ENCODE measurements at places on chromosomes 3 and 15.
A peak's percentile ranks its signal among the peaks of the same experiment; 100 is the strongest.

DNA sequence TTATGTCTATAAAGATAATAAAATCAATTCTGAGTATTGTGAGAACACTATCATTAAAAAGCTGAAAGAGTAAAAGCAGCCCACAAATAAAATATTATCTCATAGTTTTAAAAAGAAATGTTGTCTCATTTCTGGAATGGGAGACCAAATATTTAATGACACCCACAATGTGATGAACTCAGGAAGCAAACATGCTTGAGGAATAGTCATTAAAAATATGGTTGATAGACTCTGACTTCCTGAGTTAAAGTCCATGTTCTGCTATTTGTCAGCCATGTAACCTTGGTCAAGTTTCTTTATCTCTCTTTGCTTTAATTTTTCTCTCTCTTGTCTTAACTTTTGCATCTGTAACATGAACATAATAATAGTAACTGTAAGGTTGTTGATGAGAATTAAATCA lies 35.5 kb upstream of the CHMP2B start:
- no peak for DNase-seq

DNA sequence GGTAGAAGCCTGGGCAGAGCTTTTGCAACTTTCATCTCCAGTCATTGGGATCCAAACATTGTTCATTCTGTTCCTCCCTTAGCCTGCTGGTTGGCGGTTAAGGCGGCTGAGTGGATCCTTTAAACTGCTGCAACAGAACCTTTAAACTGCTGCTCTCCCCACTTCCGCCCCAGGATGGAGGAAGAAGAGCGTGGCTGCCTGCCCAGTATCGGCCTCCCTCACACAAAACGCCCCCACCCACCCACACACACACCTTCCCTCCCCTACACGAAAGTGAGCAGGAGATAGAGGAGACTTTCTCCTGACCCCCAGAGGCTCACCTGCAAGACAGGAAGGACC lies 460 bp upstream of the ZMAT3 start:
- DNase-seq, result peak; percentile 47

DNA sequence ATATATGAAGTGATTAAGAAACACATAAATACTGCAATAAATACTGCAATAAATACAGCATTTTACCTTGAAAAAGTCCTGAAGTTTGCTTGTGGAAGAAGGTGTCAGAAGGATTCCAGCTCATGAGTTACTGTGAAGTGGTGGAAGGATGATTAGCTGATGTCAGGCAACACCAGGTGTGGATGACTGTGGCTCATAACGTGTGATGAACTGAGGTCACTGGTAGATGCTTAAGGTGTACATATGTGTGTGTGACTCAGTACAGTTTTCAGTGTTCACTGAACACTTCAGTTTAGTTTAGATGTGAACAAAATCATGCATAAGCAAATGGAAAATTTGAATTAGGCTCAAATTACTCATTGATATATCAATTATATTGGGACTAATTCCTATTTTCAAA lies 1045.0 kb downstream of the NTRK3 start:
- DNase-seq, result no peak

- DNase-seq, result no peak
Observed at GRCh38 chr3:14509796-14510100, 30.4 kb downstream of the GRIP2 start.

DNA sequence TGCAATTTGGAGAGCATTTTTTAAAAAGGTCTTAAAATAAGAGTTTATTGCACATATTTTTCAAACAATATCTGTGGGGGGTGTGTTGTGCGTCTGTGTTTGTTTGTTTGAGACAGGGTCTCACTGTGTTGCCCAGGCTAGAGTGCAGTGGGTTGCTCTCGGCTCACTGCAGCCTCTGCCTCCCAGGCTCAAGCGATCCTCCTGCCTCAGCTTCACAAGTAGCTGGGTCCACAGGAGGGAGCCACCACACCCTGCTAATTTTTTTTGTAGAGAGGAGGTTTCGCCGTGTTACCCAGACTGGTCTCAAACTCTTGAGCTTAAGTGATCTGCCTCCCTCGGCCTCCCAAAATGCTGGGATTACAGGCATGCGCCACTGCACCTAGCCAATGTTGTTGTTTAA lies 2.7 kb downstream of the MLF1 start:
- DNase-seq, result no peak

DNA sequence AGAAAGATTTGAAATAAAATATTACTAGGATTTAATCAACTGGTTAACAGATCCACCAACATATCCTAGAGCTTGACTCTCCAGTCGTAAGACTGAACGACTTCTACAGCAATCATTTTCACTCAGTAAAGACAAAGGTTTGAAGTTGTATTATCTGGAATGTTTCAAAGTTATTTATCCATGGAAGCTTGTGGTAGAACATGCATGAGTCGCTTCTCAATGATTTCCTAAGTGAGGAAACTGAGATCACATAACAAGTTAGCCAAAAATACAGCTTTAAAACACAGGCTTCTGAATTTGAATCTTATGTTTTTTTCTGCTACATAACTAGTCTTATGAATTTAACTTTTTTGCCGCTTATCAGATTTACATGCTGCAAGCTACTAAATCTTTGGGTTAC lies 241.8 kb downstream of the FOXP1 start:
- no peak for DNase-seq

- no peak for DNase-seq
Observed at GRCh38 chr3:120420928-120421551, 29.8 kb downstream of the FSTL1 start.

DNA sequence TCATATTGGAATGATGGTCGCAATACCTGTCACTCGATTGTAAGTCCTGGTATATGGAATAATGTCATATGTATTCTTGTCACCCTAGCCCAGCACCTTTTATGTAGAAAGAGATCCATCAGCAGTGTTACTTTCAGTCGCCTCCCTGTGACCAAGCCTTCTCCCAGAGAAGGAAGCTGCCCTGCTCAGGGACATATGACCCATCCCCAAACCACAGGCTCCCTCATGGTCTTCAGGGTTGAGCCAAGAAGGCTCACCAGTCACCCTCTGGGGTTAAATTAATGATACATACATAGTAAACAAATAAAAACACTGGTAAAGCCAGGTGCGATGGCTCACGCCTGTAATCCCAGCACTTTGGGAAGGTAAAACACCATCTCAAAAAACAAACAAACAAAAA lies 4.6 kb upstream of the MFGE8 start:
- no peak for DNase-seq

DNA sequence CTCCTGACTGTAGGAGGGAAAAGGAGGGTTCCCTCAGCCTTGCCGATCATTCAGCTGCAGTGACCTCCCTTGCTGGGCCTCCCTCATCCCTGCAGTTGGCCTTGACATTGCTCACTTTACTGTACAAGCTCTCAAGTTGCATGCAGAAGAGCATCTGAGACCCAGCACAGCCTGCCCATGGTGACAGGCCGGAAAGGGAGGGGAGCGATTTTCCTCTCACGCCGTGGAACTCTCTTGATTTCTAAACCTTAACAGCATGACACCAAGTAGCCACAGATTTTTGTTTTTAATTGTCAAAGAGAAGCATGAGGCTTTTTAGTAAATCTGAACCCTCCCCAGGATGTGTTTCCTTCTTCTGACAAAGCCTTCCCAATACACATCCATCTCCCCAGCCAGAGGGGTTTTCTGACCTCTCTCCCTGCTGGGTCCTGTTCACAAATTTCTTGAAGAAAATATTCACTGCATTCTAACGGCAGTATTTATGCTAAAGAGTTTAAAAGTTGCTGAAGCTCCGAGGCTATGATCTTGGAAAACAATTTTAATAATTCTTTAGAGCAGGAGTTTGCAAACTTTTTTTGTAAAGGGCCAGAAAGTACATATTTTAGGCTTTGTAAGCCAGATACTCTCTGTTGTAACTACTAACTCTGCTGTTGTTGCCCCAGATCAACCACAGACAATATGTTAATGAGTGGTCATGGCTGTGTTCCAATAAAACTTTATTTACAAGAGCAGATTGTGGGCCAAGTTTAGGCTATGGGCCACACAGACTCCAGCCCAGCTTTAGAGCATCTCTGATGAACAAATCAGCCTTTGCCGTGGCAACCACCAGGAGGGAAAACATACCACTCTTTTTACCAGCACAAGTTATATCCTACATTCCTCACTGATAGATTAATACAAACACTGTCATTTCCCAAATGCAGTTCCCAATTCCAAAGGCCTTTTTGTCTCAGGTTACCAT lies 34.8 kb downstream of the LMCD1 start:
- no peak for DNase-seq

DNA sequence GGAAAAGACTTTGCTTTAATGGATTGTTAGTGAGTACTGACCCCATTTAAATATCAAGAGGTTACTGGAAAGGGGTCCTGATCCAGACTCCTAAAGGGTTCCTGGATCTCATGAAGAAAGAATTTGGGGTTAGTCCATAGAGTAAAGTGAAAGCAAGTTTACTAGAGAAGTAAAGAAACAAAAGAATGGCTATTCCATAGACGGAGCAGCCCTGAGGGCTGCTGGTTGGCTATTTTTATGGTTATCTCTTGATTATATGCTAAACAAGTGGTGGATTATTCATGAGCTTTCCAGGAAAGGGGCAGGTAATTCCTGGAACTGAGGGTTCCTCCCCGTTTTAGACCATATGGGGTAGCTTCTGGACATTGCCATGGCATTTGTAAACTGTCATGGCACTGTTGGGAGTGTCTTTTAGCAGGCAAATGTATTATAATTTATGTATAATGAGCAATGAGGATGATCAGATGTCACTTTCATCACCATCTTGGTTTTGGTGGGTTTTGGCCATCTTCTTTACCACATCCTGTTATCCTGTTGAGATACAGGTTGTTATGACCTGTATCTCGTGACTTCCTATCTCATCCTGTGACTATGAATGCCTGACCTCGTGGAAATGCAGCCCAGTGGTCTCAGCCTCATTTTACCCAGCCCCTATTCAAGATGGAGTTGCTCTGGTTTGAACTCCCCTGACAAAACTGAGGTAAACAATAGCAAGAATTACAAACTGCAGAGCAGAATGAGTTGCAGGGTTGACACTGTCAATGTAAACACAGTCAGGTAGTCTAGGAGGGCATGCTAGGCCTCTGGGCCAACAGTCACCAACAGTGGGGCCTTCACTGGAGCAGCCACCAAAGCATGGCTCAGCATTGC lies 10.3 kb upstream of the GPR160 start:
- DNase-seq, result no peak

- DNase-seq, result peak; percentile 68
Observed at GRCh38 chr3:114650808-114651207, 357.0 kb downstream of the TIGIT start.

Measured in DMS 273 treated with DMSO at 0.1 percent for 48 hours (cell line).